ENCODE measurements at places on chromosomes 1 and 21.

- no peak for DNase-seq
Measured at GRCh38 chr1:17075470-17076255, 21.8 kb upstream of the SDHB start.

- DNase-seq: no peak
Measured at GRCh38 chr1:175646439-175647209, 96.8 kb downstream of the TNR start.

DNA sequence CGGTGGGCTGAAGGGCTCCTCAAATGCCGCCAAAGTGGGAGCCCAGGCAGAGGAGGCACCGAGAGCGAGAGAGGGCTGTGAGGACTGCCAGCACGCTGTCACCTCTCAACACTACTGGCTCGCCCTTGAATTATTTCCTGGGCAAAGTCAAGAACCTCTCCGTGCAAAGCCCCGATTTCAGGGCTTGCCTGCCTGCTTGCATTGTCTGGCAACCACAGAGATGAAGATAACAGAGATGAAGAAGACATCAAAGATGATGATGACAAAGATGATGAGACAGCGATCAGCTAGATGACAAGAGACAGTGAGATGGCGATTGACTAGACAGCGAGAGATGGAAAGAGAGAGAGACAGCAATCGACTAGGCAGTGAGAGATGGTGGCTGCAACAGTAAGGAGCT, 976.5 kb downstream of the ADGRL2 start:
- DNase-seq: no peak

- no peak for DNase-seq
Measured at GRCh38 chr1:150544204-150544603, 5.0 kb upstream of the ADAMTSL4 start.

DNA sequence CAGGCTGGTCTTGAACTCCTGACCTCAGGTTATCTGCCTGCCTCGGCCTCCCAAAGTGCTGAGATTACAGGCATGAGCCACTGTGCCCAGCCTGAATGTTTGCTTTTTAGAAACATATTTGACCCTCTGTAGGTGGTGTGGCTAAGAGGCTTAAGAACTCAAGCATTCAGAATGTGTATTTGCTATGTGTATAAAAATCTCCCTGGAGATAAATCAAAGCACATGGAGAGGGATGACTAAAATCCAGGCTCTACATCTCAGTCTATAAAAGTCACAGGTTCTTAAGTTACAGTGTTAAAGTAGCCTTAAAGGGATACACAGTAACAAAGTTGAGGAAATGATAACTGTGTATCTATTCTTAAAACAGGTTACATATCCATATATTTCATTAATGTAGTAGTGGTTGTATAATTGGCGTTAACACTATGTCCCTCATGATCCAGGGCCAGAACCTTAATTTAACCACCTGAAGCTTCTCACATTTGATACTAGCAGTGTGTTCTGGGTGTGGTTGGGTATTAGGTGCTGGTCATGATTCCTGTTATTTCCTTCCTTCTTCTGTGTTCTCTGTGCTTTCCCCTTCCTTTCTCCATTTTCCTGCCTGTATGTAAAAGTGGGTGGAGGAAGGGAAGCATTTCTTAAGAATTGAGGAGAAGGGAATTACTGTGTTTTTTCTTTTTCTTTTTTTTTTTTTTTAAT, 16.2 kb downstream of the GIPC2 start:
- no peak for DNase-seq

- DNase-seq: no peak
Measured at GRCh38 chr1:191222206-191222605, 744.5 kb upstream of the BRINP3 start.

DNA sequence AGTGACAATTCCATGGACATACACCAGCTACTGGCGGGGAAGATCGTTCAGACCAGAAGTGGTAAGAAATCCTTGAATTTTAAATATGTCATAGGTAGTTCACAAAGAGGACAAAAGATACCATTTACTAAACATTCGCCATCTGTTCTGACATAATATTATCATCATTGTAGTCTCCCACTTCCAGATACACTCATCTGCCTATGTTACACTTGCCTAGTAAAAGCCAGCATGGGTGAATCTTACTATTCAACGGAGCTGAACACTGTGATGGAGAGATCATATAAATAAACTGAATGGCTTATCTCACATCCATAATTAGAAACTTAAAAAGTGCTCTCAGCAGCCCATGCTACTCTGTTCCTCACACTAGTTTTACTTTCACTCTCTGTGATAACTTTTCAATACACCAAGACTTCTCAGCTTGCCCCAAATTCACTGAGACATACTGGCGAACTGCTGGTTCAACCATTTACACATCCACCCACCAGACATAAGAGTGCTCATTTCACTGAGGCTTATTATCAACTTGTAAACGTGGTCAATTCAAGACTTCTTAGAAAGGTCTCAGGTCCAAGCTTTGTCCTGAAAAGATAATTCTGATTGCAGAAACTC, 463 bp upstream of the PRRC2C start:
- DNase-seq: no peak

GRCh38 chr1:84919461-84919970, 26.5 kb upstream of the LPAR3 start:
- DNase-seq: no peak

GRCh38 chr1:160685266-160685665, 26.4 kb downstream of the CD48 start:
- no peak for DNase-seq

- DNase-seq: no peak
Measured at GRCh38 chr21:33478935-33479678, 667 bp downstream of the TMEM50B start.

- no peak for DNase-seq
Measured at GRCh38 chr1:221565711-221566110, 176.2 kb downstream of the DUSP10 start.

DNA sequence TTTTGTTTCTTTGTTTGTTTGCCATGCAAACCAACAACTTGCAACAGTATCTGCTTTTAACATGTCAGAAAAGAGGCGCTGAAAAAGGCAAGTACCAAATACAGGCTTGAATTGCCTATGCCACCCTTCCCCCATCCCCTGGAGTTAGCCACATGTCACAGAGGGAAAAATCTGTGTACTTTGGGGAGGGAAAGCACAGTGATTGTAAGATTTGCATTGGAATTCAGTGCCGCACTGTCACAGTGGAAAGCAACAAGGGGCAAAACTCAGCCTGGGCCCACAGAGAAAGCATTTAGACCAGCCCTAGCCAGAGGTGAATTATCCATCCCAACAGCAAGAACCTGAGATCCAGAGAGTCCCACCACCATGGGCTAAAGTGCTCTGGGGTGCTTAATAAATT, 52.4 kb upstream of the ACADM start:
- no peak for DNase-seq

GRCh38 chr1:51329443-51330325, 678 bp downstream of the TTC39A start:
- DNase-seq: no peak

DNA sequence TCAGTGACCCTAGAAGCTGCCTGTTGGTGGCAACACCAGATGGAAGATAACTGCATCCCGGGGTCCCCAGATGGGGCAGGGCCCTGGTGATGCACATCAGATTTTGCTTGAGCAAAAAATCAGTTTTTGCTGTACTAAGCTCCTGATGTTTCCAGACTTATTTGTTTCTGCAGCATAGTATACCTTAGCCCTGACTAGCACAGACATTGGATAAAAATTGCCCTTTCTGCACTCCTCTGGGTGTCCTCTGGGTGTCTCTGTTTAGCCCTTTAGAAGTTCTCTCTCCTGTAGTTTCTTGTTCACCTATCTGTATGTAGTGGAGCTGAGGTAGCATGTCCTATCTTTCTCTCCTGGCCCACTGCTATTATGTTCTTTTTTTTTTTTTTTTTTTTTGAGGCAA, 30.3 kb upstream of the PLA2G2C start:
- no peak for DNase-seq

DNA sequence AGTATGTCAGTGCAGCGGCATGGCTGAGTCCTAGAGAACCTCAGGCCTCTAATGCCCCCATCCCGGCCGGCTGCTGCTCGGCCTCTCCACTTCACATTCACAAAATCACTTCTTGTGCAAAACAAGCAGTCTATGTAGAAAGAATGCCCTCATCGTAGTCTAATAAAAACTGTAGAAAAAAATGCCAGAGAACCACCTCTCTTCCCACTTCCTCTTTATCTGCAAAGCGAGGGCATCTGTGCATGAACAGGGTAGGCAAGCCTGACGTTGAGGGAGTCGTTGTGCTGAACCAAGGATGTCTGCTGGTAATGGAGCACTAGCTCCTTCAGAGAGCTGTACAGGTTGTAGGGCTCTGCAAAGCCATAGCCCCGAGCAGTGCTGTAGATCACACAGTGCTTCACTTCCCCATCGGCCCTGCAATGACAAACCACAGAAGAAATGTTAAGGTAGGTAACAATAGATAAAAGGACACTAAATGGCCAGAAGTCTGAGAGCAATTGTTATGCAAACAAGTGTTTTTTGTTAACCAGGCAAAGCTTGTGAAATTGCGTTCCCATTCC, 88.9 kb downstream of the PIK3R3 start:
- no peak for DNase-seq

DNA sequence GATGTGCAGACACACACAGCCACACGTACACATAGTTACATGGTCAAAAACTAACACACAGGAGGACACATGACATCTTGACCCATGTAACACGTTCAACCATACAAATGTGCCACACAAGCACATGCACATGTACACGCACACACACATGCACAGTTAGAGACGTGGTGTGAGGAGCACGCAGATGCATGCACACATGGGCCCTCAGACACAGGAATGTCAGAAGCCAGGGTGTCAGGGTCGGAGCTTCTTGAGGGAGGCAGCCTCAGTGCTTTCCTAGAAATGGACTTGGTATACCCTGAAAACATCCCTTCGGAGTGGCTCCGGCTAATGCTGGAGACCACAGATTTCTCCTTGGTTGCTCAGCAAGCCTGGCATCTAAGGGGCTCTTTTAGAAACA, 114.3 kb downstream of the DMRTB1 start:
- DNase-seq: no peak

GRCh38 chr1:158008630-158009029, 15.2 kb downstream of the KIRREL1 start:
- DNase-seq: no peak

DNA sequence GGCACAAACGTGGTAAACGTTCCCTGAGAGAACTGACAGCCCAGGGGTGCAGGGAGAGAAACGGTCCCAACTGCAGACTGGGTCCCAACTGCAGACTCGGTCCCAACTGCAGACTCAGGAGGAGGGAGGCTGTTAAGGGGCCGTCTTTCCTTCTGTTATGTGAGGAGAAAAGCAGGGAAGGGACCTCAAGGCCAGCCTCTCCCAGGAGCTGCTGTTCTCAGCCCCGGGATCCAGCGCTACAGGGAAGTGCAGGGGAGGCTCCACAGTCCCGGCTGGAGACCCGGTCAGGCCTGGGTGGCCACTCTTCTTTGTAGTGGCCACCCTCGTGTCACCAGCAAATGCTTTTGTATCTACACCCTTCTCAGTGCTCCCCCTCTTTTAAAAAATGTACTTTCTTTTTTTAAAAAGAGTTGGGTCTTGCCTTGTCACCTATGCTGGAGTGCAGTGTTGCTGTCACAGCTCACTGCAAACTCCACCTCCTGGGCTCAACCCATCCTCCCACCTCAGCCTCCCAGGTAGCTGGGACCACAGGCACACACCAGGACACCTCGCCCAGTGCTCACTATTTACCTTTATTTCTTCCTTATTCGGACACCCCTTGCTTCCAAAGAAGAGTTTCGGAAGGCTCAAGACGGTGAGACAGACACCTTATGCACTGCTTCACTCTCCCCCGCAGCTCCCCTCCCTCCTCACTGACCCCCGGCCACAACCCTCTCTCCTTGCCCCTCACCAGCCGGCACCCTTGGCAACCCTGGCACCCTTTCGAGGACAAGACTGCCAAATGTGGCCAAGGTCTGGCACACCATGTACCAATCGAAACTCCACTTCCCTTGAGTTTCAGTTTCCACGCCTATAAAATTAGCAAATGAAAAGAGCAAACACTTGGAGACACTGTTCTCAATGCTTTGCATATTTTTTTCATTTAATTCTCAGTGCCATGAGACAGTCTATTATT, 21.8 kb downstream of the CAPN2 start:
- DNase-seq: no peak

GRCh38 chr1:231612393-231613089, 14.0 kb upstream of the DISC1 start:
- no peak for DNase-seq

- no peak for DNase-seq
Measured at GRCh38 chr1:161159913-161160243, 578 bp downstream of the USP21 start.

DNA sequence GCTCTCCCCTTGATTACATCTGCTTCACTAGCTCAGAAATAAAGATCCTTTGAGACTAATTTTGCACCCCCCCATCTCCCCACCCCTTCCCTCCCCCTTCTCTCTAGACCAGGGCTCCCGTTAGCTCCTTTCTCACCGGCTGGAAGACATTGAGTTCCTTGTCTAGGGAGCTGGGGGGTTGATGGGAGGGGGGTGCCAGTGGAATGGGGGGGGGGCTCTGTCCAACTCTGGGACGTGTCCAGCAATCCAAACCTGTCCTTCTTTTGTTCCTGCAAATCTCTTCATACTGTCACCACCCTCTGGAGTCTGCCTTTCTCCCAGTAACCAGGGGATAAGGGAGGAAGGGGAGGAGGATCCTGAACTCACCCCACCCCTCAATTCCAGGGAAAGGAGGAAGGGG, 61.9 kb downstream of the RHBG start:
- no peak for DNase-seq

- no peak for DNase-seq
Measured at GRCh38 chr21:19141511-19141910, 737.9 kb upstream of the TMPRSS15 start.
